ENCODE measurements at places on chromosomes 3 and 15. TPM values are rescaled to one million over a fixed set of nuclear protein-coding genes. Genes with fewer than 3 reads are reported as not detected.

- peak; percentile 73 for DNase-seq
Measured at GRCh38 chr15:57213862-57214261, 162.4 kb upstream of the CGNL1 start.

- no peak for DNase-seq
Measured at GRCh38 chr15:67883234-67883773, 43.5 kb upstream of the RNU6-1 start.

- DNase-seq = no peak
Measured at GRCh38 chr15:66231394-66232266, 21.9 kb downstream of the MEGF11 start.

DNA sequence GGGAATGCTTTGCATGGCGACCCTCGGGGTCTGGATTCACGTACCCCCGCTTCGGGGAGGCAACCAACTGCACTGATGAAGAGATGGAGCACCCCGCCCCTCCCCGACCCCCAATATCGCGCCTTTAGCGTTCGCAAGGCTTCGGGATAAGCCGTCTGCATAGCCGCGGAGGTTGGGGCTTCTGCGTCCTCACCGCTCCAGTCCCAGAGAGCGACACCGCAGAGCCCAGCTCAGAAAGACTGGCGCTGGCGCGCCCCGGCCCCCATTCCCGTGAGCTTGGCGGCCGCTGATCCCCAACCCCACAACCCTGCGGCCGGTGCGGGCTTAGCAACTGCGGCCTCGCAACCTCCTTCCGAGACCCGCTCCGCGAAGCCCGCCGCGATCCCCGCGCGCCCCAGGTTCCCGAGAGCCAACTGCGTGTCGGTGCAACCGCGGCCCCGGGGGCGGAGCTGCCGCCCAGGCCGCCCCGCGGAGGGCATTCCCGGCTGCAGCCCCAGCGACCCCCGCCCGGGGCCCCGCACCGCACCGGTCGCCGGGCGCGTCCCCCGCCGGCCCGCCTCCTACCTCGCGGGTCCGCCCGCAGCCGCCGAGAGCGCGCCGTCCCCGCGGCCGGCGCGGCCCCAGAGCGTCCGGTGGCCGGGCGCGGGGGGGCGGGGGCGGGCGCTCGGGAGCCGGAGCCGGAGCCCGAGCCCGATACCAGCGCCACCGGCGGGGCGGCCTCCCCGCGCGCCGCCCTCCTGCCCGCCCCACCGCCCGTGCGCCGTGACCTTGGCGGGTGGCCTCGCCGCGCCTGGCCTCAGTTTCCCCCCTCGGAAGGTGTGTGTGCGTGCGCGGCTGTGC lies 79.5 kb downstream of the IQSEC1 start:
- no peak for DNase-seq

DNA sequence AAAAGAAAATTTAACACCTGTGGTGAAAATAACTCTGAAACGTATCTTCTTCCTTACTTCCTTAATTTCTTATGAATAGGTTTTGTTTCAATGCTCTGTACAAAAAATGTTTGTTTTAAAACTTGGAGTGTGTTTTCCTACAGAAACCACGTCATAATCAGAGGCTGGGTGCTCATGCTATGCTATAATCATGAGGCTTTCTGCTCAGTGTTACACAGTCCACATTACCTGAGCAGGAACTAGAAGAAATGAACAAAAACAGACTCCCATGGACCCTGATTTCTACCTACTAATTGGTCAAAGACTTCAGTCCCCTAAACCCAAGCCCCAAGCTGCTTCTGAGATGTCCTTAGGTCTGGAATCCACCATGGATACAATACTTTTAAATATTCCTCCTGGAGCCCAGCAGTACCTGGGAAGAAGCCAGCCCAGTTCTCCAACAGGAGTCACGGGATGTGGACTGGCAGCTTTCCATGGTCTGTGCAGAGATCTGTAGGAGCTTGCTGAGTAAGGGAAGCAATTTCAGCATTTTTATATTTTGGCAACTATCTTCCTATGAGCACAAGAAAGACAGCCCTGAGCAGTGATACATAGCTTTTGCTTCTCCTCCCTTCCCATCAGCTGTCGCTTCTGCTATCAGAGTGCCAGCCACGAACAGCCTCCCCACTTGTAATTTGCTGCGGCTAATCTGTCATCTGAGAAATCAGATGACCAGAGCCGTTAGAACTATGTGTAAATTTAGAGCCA lies 65.6 kb downstream of the WDR72 start:
- DNase-seq = no peak

GRCh38 chr3:58237941-58238681 lies 519 bp downstream of the ABHD6 start:
- DNase-seq = no peak

DNA sequence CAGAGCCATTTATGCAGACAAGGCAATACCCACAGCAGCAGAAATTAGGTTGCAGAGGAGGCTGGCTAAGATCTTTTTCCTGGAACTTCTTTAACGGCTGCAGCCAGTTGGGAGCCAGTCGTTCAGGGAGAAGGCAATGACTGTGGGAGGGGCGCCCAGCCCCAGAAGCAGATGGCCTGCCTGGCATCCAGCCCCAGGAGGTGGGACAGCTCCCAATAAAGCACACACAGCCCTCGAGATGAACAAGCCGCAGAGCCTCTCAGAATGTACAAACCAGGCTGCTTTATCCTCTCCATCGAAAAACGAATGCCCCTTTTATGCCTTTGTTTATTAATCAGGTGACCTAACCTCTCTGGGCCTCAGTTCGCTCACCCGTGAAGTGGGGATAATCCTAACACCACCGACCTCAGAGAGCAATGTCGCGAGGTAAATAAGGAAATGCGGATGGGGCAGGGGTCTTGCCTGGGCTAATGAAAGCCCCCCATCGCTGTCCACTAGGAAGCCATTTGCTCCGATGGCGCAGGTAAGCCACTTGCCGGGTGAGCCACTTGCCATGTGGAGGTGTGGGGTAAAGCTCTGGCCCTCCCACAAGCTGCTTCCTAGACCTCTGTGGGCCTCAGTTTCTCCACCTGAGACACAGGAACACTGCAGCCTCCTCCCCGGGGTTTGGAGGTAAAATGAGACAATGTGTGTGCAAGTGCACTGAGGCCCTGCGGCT lies 35.8 kb downstream of the MGLL start:
- DNase-seq = no peak

GRCh38 chr15:95279277-95280019 lies 1048.1 kb downstream of the MCTP2 start:
- no peak for DNase-seq

- no peak for DNase-seq
Measured at GRCh38 chr3:122825460-122825859, 30.6 kb downstream of the SLC49A4 start.

DNA sequence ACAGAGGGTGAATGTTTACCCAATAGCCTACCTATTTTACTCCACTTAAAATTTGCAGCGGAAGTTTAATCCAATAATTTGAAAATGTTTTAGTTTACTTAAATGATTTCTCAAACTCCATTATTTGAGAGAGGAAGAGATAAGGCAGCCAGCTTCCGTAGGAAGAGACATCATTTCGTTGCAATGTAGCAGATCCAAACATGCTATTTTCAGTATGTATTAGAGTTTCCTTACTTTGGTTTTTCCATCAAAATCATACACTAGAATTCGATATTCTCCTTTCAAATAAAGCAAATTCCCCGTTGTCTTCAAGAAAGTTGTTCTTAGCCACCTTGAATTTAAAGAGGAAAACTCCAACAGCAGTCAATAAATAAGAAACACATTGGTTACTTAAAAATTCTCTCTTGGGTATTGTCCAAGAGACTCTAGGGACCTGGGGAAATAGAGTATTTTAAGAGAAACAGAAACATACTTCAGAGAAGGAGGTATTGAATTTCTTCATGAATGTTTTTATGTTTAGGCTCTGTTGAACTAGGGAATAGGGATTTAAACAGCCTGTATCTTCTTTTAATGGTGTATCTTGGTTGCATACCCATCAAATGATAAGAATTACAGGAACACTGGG lies 324.5 kb upstream of the GBE1 start:
- DNase-seq = no peak

DNA sequence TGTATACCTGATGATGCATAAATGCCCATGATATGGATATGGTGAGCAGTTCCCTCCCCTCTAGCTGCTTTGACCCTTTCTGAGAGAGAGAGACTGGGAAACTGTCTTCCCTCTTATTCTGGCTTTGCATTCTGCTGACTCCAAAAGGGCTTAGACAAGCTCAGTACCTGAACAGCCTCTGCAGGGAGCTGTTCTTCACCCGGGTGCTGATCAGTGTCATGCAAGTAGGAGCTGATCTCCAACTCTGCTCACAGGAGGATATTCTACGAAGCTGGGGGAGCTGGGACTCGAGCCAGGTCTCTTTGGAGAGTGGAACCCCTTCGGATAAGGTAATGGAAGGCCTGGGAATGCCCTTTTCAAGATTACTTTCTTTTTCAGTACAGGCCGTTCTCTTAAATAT lies 237.1 kb downstream of the RYR3 start:
- DNase-seq = peak; percentile 15

FANCD2OS gene
- total RNA-seq = not detected

DNA sequence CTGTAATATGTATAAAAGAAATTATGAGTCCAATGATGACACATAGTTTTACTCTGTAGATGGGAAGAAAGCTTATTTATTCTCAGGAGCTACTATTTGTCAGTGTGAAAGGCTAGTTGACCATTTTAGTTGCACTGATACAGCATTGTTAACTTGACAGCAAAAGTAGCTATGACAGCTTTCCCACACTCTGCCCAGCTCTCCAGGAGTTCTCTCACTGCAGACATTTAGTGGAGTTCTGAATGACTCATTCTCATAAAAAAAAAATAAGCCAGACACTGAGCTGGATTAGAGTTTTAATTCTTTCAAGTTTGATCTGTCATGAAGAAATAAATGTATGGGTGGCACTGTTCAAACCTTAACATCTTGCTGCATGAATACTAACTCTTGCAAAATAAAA lies 77.2 kb upstream of the CFAP20DC start:
- peak; percentile 12 for DNase-seq

CLRN1 gene
- not detected for total RNA-seq

- no peak for DNase-seq
Measured at GRCh38 chr3:157116017-157116416, 43.9 kb downstream of the CCNL1 start.

COL8A1 gene
- total RNA-seq = 36.4 TPM

DAZL gene
- not detected for total RNA-seq

- DNase-seq = no peak
Measured at GRCh38 chr15:66278056-66278455, 15.3 kb upstream of the DIS3L start.

DNA sequence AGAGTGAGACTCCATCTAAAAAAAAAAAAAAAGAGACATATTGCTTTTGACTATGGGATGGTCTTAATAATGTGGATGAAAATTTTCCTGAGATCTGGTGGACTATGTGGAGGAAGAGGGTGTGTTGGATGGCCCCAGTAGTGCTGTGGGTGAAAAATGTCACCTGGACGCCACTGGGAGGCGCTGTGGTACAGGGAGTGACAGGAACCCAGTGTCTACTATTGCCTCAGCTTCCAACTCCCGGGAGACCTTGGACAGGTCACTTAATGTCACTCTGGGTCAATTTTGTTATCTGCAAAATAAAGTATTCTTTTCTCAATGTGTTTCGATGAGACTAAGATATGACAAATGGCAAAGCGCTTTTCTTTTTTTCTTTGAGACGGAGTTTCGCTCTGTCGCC lies 27.7 kb upstream of the DCP1A start:
- DNase-seq = peak; percentile 33

DNA sequence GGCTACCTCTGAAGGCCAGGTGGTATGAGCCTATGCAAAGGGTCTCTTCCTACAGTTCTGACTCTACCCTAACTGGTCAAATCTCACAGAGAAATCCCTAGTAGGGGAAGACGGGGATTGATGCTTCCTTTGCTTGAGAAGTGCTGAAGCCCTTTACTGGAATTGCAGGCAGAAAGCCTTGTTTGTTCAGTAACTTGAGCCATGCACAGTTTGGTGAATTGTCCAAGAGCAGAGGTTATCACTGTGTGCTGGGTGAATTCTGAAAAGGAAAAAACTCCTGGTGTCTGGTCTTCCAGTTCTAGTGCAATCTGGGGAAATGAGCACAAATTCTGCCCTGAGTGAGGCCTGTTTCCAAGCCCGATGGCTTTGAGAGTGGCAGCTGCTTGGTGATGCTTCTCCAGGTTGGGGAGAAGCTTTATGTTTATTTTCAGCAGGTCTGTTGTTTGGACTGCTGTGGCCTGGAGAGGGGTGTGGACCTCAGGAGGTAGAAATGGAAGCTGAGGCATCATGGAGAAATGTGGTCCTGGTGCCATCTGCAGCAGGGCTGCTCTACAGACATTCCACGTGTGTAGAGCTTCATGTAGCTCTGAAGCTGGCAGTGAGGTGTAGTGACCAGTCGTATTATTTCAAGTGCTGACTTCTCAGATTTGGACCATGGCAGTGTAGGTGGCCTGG lies 60.9 kb downstream of the ARNT2 start:
- DNase-seq = no peak

DNA sequence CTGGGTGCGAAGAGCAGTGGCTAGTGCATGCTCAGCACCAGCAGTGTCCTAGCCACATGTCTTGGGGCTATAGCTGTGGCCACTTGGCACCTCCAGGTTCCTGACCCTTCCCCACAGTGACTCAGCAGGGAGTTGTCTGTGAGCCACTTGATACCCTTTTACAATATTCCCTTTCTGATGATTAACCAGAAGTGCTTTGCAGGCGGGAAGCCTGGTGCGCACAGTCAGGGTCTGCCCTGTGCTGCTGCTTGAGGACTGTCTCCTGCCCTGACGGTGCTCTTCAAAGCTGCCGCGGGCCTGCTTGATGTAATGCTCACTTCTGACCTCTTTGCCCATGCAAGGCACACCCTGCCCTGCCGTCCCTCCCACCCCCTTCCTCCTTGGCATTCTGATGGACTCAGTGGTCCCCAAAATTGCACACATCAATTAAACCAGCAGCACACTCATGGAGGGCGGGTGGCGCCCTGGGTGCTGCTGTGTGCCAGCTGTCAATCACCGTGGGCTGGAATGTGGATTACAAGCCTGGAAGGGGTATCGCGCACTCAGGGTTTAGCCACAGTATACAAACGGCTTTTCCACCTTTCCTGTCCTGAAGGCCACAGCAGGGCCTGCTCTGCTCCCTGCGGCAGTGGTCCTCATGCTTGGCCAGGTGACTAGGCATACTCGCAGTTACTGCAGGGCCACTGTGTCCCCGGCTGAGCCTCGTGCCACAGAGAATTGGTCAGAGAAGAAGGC lies 40.9 kb upstream of the PCSK6 start:
- no peak for DNase-seq

- DNase-seq = no peak
Measured at GRCh38 chr15:94255540-94255939, 24.2 kb downstream of the MCTP2 start.

SLC22A13 gene
- total RNA-seq = not detected

STRC gene
- total RNA-seq = not detected

TEX264 gene
- total RNA-seq = 97.7 TPM

DNA sequence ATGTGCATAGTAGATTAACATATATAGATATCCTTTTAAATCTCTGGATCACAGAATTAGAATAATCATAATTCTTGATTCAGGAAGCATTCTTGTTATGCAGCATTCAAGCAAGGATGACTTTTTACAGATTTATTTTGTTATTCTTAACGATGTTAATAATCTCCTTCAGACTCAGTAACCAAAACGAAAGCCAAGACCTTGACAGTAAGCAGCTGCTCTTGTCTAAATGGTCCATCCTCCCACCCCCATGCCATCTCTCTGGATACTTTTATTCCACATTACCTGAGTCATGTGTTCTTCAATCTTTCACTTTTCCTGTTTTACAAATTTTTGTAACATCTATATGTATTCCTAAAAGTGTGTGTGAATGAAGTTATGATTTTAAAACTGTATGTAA lies 33.3 kb upstream of the GPR171 start:
- no peak for DNase-seq

PYGO1 gene
- 1.9 TPM for total RNA-seq

GRCh38 chr3:180594631-180595558 lies 7.1 kb upstream of the TTC14 start:
- DNase-seq = peak; percentile 40

GRCh38 chr3:39021465-39022285 lies 30.1 kb downstream of the SCN11A start:
- DNase-seq = no peak
